ENCODE measurements at places on chromosomes 6 and 20. TPM values are rescaled to one million over a fixed set of nuclear protein-coding genes. Genes with fewer than 3 reads are reported as not detected.

DNA sequence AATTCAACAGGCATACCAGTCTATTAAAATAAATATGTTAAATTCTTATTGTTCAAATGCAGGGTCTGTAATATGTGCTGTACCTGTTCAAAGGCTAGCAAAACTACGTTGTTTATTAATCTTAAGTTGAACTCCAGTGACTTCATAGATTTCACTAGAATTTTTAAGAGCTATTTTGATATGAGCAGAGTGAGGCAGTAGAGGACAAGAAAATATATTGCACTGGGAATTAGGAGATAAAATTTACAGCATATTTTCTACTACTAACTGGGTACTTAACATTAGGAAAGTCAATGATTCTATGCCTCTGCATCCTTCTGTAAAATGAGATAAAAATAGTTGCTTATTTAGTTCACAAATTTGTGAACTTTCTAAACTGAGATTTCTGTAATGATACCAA, 162.2 kb upstream of the BMP5 start:
- DNase-seq: no peak

The AGPAT1 gene
- total RNA-seq: 21.9 TPM

- no peak for DNase-seq
Measured at GRCh38 chr6:51094271-51094670, 275.6 kb downstream of the TFAP2B start.

- DNase-seq: peak; percentile 20
Measured at GRCh38 chr6:42520786-42521607, 42.8 kb upstream of the UBR2 start.

DNA sequence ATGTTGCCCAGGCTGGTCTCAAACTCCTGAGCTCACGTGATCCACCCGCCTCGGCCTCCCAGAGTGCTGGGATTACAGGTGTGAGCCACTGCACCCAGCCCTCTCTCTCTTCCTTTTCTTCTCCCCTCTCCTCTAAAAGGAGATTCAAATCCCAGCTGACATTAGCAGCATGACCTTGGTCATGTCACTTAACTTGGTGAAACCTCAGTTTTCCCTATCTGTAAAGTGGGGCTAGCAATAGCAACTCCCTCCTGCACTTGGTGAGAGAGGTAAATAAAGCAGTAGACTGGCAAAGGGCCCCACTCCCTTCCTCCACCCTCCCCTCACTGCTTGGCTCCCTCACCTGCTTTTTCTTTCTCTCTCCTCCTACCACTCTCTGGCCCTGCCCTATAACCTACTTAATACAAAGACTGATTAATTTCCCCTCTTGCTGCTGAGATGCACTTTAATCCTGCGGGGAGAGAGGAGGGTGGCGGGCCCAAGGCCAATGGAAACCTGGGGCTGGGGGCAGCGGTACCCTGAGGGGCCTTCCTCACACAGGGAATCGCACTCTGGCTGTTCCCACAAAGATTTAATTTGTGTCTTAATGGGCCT, 54.2 kb upstream of the ZFAND3 start:
- no peak for DNase-seq

- no peak for DNase-seq
Measured at GRCh38 chr6:68735866-68736265, 100.8 kb downstream of the ADGRB3 start.

- DNase-seq: peak; percentile 41
Measured at GRCh38 chr6:127606131-127606562, 29.2 kb downstream of the C6orf58 start.

DNA sequence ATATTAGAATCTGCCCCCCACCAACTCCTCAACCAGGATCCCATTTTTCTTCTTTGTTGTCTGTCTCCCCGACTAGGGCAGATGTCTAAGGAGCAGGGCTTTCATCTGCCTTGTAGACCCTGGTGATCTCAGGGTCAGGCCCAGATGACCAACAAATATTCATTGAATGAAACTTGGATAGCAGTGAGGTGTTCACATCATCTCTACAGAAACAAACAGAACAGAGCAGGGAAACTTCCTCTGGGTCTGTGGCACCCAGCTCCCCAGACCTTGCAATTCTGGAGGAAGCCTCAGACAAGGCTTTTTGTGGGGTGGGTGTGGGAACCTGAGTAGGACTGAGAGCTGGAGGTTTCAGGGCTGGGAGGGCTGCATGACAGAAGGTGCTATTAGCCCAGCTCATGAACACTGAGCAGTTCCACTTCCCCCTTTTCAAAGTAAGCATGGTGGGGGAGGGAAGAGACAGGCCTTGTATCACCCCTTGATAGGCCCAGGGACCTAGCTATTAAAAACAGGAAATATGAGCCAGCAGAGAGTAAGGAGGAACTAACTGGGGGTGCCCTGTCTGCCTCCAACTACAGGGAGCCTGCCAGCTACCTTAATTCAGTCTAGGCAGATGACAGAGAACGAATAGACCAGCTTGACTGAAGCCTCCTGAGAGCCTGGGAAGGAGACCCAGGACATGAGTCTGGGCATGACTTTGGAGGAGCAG, 37.3 kb upstream of the TOP1 start:
- DNase-seq: no peak

The SIRPB2 gene
- total RNA-seq: not detected

DNA sequence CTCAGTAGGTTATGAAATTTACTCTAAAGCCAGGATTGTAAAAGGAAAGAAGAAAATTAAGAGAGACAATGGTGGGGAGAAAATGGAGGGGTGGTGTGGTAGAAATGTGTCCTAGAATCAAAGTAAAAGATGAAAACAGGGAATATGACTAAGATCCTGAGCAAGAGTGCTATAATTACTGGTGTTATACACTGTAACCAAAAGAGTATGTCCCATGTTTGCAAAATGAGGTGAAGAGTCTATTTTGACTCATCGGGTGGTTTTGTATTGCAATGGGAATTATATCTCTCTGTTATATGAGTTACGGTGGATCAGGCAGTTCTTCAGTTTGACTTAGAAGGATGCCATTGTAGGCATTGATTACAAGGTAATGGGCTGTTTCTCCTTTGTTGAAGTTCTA, 8.5 kb downstream of the L3MBTL3 start:
- DNase-seq: no peak

DNA sequence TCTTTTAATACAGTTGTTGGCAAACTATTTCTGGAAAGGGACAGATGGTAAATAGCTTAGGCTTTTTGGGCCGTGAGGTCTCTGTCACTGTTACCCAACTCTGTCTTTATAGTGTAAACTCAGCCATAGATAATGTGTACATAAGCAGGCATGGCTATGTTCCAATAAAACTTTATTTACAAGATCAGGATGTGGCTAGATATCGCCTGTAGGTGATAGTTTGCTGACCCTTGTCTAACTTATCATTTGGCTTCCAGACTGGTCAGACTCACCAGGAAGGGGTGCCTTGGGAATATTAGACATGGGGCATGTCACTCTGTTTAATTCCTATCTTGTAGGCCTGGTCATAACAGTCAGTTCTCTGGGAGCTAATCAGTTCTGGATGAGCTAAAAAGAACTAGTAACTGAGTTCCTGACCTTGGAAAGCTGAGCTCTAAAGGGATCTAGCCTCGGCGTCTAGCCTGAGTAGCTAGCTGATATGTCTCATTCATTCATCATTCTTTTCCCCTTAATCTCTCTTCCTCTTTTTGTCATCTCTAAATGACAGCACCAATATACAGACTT, 163.6 kb downstream of the SLC16A10 start:
- DNase-seq: peak; percentile 63

DNA sequence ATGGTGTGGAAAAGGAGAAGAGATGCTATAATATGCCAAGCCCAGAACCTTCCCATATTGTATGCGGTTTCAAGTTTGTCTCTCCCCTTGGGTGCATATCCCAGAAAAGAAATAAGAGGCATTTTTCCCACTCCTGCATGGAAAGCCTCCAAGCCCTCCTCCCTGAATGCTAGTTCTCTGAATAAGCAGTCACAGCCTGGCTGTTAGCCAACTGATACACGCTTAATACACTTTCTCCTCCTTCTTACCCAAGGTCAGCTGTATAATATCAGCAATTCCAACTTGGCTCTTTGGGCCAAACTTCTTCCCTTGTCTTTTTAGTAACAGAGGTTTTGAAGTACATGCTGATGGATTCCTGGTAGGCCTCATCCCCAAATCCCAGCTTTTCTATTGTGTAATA, 440.1 kb downstream of the EPHA7 start:
- DNase-seq: no peak

DNA sequence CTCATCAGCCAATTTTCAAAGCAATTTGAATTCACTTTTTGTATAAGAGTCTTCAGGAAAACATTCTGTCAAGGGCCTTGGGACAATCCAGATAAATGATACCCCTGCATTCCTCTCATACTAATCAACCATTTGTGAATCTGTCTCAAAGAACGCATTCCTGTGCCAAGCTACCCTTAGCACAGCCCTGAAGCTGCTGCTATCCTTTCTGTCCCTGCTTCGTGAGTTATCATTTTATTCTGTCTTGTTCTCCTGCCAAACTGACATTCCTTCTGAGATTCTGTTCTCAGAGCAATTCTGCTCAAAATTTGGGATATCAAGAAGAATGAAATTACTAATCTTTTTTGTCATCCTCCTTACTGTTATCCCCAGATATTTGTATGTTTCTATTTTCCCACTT, 213.9 kb upstream of the STXBP5 start:
- no peak for DNase-seq

GRCh38 chr20:10947726-10948125, 273.9 kb upstream of the JAG1 start:
- DNase-seq: no peak

DNA sequence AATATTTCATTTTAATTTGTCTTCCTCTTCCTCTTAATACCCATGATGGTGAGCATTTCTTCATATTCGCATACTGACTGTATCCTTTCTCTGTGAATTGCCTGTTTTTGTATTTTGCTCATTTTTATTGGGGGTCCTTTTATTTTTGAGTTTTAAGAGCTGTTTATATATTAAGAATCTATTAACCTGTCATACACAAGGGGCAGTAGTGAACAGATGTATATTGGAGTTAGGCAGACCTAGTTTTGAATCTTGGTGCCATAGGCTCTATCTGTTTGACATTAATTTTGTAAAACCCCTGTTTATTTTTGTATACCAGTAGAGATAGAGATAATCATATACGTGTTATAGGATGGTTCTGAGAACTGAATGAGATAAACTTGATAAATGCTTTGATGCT, 3.1 kb upstream of the WFDC5 start:
- no peak for DNase-seq

DNA sequence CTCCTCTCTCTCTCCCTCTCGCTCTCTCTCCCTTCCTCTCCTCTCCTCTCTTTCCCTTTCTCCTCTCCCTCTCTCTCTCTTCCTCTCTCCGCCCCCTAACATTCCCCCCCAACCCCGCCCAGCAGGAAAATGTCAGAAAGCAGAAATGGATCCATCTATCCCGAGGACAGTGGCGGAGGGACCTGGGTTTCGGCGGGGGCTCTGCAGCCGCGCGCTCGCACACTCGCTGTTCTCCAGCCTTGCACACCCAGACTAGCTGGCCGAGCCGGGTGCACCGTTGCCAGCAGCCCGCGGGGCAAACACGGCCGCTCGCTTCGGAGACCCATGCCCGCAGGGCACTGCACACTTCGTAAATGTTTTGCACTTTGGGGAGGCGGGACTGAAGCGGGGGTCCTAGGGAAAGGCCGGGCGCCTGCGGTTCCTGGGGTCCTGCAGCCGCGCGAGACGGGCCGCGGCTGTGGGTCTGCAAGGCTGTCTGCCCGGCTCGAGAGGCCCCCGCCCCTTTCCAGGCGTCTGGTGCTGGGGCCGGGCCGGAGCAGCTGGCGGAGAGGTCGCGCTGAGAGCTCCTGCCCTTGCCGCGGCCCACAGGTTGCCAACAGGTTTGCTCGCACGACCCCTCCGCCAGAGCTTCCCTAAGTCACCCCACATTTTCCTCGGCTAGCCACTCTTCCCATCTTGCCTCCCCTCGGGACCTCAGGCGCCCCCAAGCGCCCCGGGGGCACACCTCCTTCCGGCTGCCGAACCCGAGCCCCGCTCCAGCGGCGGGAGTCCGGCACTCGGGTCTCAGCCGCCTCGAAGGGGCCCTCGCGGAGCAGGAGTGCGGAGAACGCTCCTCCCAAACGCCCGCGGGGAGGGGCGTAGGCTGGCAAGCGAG, 818 bp upstream of the MDGA1 start:
- peak; percentile 55 for DNase-seq

The COL19A1 gene
- total RNA-seq: 0.32 TPM

DNA sequence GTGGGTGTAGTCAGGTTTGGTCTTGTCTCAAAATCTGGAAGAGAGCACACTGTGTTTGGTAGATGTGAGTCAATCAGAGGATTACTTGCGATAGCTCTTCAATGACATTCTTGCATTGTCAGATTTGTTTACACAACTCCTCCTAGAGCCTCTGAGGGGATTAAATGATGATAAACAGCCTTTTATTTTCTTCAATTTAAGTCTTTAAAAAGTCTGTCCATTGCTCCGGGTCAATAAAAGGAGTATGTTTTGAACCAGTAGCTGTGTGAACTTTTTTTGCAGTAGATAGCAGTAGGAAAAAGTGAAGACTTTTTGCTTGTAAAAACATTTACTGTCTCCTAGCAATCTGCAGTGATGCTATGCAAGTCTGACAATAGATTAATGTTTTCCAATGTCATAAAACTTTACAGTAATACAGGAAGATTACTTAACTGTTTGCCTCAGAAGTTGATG, 49.9 kb downstream of the GJA1 start:
- DNase-seq: peak; percentile 69

DNA sequence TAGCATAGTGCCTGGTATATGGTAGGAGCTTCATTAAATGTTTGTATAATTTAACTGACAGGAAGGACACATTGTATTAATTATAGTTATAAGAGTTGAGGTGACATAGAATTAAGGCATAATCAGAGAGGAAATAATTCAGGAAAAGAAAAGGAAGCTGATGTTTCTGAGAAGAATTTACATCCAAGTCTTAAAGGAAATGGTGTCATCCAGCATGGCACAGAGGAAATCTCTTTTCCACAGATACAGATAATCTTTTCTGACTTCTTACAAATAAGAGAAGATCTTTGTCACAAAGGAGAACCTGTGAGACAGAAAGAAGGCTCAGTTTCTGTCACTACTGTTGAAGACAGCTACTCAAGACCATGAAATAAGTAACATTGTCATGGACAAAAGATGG, 222.5 kb downstream of the GJA1 start:
- no peak for DNase-seq

DNA sequence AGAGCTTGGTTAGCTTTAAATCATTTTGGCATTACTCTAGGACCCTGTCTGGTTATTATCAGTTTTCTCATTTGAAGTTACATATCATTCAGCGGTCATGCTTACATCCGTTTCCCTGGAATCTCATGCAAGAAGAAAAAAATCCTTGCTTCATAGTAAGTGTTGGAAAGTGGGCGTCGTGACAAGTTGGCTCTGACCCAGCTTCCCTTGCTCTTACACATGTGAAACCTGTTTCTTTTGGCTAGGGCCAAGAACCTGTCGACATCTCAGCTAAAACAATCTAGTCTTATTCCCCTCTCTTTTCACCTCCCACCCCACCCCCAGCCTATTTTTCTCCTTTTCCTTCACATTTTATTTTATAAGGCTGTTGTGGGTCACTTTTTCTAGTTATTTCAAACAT, 45.5 kb downstream of the ANKS1A start:
- DNase-seq: peak; percentile 26

DNA sequence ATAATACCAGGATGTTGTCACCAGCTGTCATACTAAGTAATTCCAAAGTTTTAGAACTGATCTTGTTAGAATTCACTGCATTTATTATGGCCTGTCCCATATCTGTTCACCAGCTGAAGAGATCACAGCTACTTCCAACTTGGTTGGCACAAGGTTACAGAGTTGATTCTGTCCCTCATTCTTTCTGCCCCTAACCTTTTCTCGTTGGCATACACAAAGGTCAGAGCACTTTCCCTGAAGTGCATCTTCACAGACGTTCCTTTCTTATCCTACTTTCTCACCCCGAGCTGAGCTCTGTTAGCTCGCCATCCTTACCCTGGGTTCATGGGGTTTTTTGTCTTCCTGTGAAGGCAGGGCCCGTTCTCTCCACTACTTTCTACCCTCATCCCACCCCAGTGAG, 66.0 kb upstream of the VSTM2L start:
- no peak for DNase-seq

- peak; percentile 1 for DNase-seq
Measured at GRCh38 chr6:50091641-50092040, 41.9 kb upstream of the DEFB112 start.

All from fibroblast of villous mesenchyme (primary cell).